ENCODE measurements at places on chromosomes 4 and X.

- no peak for DNase-seq
Measured at GRCh38 chr4:109735566-109736365, 5.9 kb upstream of the PLA2G12A start.

- no peak for DNase-seq
Measured at GRCh38 chr4:71261001-71261400, 77.8 kb upstream of the SLC4A4 start.

GRCh38 chr4:122831515-122832196 lies 5.0 kb downstream of the FGF2 start:
- no peak for DNase-seq

DNA sequence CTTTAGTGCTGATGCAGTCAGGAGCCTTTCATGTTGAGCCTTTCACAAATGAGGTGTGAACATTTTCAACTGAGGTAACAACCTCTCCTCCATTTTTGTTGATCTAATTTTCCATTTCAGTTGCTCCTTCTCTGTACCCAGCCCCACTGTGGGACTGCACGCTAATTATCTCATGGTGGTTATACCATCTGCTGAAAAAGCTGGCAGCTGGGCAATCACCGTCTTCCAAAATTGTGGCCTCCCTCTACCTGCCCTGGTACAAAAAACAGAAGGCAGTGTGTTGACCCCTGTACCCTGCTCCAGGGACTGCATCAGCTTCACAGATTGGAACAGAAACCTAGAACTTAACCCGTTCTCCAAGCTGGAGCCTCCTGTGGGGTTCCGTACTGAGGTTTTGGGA lies 72.4 kb upstream of the LONRF3 start:
- no peak for DNase-seq

DNA sequence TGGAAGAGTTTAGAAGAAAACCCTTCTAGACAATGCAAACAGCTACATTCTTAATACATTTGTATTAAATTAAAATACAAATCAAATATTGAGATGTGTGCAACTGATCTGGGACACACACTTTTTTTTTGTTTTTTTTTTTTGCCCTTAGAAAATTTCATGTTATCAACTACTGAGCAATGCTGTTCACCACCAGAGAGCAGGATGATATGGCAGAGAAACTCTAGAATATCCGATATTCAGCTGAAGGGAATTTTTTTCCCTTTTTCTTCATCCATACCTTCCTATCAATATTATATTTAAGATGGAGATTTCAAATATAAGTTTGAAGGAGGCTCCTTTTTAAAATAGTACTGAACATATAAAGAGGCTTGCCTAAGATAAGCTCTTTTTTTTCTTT lies 1.0 kb downstream of the NDST3 start:
- no peak for DNase-seq

DNA sequence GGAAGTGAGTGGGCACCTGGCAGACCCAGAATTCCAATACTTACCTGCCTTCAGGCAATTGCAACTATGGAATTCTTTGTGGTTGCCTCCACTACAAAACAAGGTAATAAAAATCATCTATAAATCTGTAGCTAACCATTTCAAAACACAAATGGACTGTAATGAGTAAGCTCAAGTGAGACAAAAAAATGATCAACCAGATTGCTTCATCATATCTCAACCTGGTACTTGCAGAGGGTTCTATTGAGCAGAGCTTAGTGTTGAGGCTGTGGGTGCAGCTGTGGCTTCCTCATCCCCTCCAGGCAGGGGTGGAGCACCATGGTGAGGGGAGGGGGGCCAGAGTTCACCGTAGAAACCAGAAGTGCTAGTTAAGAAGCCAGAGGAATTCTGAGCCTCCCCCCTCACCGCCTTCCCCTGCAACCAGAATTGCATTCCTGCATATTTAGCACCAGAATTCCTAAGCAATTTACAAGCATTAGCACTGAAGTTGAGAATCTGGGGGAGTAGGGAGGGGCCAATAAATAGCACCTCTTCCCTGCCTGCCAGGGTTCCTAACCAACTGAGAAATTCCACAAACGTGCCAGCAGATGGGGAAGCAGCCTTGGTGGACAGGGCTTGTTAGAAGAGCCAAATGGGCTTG lies 11.5 kb downstream of the CTAG1A start:
- no peak for DNase-seq

DNA sequence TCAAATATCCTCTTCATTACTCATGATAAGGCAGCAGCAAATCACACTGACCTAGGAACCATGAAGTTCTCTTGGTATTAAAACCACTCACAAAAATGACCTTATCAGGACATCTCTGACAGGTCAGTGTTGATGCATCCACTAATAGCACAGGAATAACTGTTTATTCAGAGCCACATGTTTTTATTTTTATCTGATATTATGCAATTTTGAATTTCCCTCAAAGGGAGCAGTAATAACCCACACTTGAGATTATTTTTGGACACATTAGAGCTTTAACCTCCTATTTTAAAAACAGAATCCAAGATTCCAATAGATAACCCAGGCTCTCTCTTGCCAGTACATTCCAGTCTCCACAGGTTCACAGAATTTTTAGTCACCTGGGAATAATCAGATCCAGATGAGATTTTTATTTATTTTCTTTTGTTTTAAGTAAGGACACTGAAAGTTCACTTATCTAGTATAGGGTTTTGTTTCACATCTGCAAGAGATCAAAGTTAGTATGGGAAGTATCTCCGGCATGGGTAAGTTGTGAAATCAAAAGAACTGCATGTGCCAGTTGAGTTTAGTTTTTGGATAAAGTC lies 36.3 kb upstream of the MYOZ2 start:
- no peak for DNase-seq

- DNase-seq = no peak
Measured at GRCh38 chr4:69718396-69719271, 41.8 kb downstream of the SULT1B1 start.

GRCh38 chrX:39331082-39331704 lies 529.9 kb downstream of the MID1IP1 start:
- DNase-seq = peak; percentile 21

DNA sequence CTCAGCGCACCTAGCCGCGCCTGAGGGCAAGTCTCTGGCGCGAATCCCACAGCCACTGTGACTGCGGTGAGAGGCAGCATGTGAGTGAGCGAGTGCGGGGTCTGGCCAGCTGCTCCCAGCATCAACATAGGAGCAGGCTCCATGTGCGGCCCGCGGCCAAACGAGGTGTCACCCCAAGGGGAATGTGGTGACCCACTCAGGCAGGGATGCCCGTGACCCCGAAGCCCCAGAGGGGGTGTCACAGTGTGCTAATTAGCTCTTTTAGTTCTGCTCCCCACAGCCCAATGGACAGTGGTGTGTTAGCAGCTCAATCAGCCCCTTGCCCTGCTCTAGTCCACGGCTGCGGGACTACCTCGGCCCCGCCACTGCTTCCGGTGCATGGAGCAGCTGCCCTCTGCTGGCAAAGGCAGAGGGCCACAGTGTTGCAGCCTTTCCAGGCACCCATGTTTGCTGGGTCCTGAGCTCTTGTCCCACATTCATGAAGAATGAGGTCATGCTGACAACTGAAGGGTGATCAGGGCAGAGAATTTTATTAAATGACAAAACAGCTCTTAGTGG lies 61.4 kb downstream of the AGA start:
- DNase-seq = no peak

- no peak for DNase-seq
Measured at GRCh38 chr4:56245547-56246232, 141.6 kb downstream of the AASDH start.

- DNase-seq = no peak
Measured at GRCh38 chr4:40621592-40622512, 7.8 kb downstream of the RBM47 start.

GRCh38 chr4:48604041-48604440 lies 114.0 kb downstream of the ZAR1 start:
- no peak for DNase-seq

- no peak for DNase-seq
Measured at GRCh38 chr4:99504804-99505502, 5.9 kb upstream of the C4orf17 start.

DNA sequence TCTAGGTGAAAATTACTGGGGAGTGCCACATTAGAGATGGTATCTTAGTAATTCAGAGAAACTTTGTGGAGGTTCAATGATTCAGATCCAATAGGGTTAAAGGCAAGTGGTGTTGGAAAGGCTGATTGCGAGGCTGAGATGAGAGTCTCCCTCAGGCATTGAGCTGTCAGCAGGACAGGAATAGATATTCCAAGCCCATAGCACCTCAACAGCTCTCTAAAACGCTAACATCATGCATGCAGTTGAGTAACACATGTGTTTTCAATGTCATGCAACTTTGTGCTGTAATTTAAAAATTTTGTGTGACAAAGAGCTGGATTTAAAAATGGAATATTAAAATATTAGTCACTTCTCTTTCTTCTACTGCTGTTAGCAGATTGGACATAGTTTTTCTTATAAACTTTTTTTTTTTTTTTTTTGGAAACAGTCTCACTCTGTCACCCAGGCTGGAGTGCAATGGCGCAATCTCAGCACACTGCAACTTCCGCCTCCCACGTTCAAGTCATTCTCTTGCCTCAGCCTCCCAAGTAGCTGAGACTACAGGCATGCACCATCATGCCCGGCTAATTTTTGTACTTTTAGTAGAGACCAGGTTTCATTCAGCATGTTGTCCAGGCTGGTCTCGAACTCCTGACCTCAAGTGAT lies 173.5 kb upstream of the C1QTNF7 start:
- DNase-seq = no peak

DNA sequence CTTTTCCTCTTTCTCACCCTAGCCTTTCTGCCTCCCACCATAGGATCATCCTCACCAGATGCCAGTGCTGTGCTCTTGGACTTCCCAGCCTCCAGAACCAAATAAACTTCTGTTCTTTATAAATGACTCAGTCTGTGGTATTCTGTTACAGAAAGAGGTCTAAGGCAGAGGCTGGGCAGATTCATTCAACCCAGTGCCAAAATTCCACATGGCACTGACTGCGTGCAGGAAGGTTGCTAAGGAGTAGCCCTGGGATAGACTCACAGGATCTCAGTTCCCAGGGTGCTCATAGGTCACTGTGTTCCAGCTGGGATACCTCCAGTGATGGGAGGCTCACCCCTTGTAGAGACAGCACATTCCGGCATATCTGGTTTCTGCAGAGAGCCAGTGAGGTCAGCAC lies 22.0 kb downstream of the SORCS2 start:
- no peak for DNase-seq

DNA sequence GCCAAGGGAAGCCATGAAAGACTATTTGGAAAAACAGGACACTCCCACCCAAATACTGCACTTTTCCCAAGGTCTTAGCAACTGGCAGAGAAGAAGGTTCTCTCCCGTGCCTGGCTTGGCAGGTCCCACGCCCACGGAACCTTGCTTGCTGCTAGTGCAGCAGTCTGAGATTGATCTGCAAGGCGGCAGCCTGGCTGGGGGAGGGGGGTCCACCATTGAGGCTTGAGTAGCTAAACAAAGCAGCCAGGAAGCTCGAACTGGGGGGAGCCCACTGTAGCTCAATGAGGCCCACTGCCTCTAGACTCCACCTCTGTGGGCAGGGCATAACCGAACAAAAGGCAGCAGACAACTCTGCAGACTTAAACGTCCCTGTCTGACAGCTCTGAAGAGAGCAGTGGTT lies 91.3 kb upstream of the TRPC5OS start:
- no peak for DNase-seq

DNA sequence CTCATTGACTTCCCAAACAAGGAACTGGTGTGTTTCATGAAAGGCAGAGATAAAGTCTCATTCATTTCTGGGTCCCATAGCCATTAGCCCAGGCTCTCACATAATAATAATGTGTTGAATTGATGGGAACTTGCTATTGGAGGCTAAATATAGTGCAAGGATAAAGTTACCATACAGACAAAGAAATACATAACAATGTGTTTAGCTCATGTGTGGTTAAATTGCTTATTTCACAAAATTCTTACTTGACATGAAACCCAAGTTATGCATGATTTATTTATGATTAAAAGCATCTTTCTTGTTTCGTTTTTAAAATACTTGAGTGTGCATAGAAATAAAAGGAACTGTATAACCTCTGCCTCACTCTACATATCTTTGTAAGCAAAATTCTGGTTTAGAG lies 37.3 kb upstream of the LPAR4 start:
- DNase-seq = no peak

DNA sequence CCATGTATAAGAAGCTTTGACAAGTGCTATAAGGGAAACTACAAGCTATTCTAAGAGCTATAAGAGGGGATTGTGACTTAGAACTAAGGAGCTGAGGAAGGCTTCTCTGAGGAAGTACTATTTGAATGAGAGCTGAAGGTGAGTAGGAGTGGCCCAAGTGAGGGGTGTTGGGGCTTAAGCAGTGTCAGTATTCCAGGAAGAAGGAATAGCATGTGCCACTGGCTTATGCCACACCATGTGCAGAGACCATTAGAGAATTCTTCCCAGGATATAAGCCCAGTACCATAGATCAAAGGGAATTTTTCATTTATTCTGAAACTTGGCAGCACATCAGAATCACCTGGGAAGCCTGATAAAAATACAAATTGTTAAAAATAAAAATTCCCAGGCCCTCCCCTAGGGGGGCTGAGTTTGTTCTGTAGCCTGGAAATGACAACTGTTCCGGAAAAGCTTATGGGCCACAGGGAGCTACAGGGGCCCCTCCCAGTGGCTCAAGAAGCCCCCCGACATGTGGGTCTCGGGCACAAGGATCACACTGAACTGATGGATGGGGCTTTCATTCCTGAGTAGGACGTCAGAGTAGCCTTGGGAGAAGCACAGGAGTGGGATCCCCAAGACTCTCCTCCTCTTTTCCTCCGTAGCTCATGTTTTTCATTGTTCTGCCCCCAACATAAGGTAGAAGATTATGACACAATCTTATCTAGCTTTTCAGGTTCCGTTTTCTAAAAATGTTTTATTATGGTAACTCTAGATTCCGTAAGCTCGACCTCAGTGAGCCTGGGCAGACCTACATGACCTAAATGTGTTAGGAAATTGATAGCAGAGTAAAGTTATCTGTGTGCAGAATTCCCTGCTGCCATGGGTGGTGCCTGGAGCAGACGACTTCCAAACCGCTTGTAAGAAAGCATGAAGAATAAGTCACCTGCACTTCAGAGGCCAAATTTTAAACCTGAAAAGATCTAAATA lies 119.3 kb downstream of the AFF1 start:
- no peak for DNase-seq

DNA sequence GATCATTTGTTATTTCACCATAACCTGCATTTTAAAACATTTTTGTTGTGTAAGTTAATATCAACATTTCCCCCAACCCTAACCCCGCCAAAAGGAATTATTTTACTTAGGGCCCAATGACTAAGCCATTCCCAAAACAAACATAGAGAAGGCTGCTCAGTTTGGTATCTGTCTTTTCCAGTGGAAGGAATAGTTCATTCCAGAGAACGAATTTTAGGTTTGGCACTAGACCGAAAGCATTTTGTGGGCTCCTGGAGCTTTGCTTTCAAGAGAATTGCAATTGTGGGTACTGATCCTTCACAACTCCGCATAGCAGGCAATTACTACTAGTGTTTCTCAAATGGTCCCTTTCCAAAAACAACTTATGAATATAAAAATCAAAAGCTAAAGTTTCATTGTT lies 226.7 kb upstream of the MAD2L1 start:
- DNase-seq = no peak

- DNase-seq = no peak
Measured at GRCh38 chr4:11475871-11476270, 47.2 kb upstream of the HS3ST1 start.

- DNase-seq = no peak
Measured at GRCh38 chr4:40308528-40309122, 26.5 kb upstream of the CHRNA9 start.

- DNase-seq = no peak
Measured at GRCh38 chr4:36343501-36344175, 62.2 kb downstream of the DTHD1 start.

Measured in stimulated activated CD4-positive, alpha-beta T cell treated with anti-CD3 and anti-CD28 coated beads, TNF-alpha, amount 100 ng/mL, for 48 hours (primary cell).